LHCN-M2 (cell line): ENCODE measurements at places on chromosomes 4 and X.

DNA sequence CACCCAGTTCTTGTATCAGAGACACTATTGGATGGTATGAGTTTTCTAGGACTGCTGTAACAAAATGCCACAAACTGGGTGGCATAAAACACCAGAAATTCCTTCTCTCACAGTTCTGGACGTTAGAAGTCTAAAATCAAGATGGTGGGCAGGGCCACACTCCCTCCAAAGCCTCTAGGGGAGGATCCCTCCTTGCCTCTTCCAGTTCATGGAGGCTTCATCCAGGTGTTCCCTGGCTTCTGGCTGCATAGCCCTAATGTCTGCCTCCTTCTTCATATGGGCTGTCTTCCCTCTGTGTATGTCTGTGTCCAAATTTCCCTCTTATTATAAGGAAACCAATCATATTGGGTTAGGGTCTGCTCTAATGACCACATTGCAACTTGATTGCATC, 38.4 kb upstream of the RASL11B start:
- no peak for DNase-seq

- DNase-seq, result peak; percentile 75
These were observed 2.1 kb downstream of the UCHL1 start for GRCh38 chr4:41258783-41259182.

DNA sequence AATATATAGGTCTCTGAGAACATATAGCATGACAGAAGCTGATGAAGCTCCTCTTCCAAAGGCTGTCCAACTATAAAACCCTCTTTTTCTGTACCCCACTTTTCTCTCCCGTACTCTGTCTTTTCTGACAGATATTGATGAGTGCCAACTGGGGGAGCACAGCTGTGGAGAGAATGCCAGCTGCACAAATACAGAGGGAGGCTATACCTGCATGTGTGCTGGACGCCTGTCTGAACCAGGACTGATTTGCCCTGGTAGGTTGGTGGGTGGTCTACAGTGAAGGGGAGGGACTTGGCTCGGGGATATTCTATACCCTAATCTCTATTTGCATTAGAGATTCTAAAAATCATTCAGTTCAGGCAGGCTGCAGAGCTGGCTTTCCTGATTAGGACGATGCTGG, 80.4 kb downstream of the EGF start:
- DNase-seq, result peak; percentile 64

GRCh38 chrX:104921584-104922205, 298.8 kb downstream of the TEX13A start:
- no peak for DNase-seq

DNA sequence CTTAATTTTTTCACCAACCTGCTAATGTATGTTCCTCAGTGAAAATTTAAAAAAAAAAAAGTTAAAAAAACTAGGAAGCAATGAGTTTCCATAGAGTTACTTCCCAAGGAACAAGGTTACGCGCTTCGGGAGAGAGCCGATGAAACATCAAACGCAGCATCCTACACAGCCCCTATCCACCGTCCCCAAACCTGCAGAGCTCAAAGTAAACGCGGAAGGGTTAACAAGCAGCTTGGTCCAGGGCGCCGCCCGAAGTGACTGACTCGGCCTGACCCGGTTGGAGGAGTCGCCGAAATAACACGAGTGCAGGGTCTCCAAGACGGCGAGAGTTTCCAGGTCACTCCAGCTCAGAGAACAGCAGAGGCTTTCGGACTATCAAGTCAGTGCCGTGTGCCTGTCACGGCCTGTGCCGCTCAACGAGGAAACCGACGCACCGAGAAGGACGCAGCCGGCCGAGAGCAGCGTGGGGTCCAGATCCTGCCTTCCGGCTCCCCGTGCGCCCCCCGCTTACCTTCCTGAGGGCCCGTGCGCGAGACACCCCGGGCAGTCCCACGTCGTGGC, 512 bp downstream of the NOP14 start:
- DNase-seq, result peak; percentile 61

- no peak for DNase-seq
These were observed 8.8 kb downstream of the FNIP2 start for GRCh38 chr4:158777423-158778155.

DNA sequence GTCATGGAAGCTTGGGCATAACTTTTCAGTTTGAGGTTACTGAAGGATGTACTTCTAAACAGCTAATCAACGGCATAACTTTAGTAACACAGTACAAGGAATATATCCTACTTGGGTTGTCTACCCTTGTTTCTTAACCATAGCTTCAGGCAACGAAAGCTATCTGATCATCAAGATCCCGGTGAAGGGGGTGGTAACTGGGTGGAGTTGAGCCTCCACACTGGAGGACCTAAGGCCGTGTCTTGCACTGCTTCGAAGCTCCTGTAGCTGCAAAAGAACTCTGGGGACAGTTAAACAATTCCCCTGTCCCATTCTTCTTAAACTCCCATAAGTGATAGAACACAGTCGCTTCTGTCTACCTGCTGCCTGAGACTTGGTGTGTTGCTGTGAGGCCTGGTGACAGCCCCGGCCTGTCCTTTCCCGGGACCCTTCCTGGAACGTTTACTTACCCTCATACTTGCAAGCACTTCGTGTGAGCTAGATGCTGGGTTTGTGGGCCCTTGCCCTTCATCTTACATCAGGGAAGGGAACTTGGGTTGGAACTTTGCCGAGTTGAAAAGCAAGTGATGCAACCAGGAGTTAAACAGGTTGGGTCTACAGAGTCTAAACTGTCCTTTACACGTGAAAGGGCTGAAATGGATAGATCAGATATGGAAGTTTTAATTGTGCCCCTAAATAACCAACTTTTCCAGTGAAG, 5.8 kb upstream of the WDR1 start:
- DNase-seq, result no peak

GRCh38 chr4:211033-211511, 86.8 kb downstream of the ZNF718 start:
- no peak for DNase-seq

- DNase-seq, result peak; percentile 99
These were observed 71.7 kb downstream of the DDX60L start for GRCh38 chr4:168408620-168409019.

DNA sequence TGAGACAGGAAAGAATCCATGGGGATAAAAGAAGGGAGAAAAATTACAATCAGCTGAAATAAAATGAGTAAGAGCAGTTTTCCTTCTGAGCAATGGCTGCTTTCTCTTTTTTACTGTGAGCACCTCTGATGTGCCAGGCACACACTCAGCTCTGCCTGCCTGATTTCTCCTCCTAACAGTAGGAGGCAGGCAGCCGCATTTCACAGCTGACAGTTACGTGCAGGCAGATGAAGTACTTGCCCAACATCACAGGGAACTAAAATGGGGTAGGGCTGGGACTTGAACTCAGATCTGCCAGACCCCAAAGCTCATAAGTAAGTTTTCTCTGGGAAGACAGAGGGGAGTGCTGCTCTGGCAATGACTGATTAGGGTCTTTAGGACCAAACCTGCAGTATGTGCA, 54.6 kb downstream of the C4orf50 start:
- DNase-seq, result no peak

DNA sequence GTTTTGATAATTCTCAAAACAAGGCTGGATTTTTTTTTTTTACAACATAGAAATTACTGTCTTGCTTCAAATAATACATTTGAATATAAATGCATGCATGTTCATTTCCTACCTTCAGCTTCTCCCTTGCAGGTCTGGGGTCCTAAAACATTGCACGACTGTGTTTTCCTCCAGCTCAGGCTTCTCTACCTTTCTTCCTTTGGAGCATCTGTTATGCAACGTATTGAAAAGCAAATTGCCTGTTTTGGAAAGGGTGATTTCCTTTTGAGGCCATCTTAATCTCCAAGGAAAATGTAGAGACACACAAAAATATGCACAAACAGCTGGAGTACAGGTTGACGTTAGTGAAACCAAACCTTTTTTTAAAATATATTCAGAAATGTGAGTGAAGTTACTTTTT, 115.6 kb upstream of the TLL1 start:
- DNase-seq, result no peak

- DNase-seq, result no peak
These were observed 11.8 kb upstream of the HPGDS start for GRCh38 chr4:94354474-94354896.

DNA sequence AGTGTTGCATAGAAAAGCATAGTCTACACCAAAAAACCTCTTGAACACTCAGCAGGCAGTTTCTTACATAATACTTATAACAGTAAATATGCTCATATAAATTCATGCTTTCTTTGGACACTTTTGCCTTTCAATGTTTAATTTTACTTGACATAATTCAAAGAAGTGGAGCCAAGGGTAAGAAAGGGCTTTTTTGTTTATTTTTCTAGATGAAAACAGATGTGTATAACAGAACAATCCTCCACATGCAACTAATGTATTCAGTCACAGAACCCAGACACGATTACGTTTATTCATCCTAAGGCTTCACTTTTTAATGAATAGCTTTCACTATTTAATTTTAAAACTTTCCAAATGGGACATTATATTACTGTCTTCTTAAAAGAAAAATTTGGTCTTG, 58.0 kb upstream of the PTPN13 start:
- DNase-seq, result no peak

DNA sequence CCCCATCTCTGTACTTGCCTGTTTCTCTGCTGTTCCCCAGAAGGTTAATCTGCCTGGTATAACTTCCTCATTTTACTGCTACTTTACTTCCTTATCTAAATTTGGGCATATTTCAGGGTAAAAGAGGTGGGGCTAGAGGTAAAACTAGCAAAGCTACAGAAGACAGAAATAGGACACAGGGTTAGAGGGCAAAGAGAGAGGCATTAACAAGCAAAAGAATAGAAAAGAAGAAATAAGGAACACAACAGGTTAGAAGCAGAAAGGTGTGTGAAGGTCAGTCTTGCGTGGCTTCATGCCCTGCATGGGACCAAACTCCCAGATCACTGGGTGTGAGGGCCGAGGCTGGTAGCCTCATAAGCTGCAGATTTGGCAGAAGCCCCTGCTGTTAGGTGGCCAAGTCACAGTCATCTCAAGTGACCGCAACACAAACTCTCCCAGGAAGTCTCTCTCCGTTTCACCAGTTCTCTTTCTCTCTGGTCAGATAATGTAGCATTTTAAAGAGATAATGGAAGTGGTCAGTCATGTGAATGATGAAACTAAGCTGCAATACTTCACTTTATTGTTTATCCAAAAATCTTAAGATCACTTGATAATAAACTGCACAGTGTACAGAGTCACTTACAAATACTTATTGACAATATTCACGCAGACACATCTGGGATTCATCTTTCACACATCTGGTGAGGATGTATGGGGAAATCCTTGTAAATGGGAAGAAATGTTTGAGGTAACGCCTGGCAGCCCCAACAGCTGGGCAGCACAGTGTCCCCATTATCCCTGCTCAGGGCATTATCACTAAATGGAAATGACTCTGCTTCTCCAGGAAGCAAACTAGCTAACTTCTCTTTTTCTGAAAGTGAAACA, 16.4 kb downstream of the TMEM154 start:
- DNase-seq, result no peak

GRCh38 chr4:145230726-145231125, 50.3 kb upstream of the OTUD4 start:
- DNase-seq, result peak; percentile 56

- DNase-seq, result peak; percentile 12
These were observed 110.2 kb downstream of the GNL3L start for GRCh38 chrX:54640103-54640690.

DNA sequence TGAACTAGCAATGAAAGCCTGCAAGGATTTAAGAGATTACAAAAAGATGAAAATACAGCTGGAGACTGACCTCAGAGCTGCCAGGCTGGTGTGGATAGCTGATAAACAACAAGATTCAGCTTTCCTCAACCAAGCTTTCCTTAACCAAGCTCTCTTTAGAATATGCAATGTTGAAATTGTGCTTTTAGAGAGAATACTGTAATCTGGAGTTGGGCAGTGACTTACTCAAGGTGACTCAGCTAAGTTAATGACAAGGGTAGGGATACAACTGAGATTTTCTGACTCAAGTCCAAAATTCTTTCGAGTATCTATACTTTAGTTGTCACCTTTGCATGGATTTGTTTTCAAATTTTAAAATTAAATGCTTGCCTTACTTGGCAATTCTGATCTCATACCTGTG, 98.0 kb downstream of the AMMECR1 start:
- peak; percentile 36 for DNase-seq

- peak; percentile 88 for DNase-seq
These were observed 779 bp upstream of the DDX60L start for GRCh38 chr4:168480931-168481611.

- no peak for DNase-seq
These were observed 19.6 kb upstream of the LCORL start for GRCh38 chr4:18041114-18041513.

- no peak for DNase-seq
These were observed 24.8 kb upstream of the CYBB start for GRCh38 chrX:37755025-37755424.

DNA sequence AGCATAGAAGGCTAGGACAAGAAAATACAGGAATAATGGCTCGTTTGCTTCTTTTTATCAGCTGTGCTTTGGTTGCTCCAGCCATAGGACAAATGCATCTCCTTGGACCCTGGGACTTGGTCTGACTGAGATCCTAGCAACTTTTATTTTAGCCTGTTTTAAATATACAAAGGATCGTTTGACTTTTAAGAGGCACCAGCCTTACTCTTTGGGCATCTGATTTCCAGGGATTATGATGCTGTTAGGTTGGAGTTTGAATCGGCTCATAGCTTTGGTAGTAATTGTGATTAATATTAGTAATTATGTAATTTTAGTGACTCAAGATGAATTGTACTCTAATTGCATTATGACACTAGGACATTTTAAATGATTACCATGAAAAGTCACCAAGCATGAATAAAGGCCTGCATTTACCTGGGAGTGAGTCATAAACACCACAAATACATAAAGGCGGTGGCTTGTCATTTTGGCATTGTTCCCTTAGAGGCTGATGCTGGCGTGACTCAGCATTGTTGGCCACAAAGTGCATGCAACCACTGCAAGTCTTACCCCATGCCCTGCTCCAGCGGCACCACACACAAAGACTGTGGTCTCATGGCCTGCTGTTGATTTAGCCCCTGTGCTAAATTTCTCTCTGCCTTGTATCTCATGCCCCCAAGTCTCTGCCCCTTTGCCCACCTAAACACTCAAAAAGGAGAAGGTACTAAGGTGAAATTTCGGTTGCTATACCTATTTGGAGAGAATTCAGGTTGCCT, 12.4 kb downstream of the GPAT3 start:
- DNase-seq, result peak; percentile 95

DNA sequence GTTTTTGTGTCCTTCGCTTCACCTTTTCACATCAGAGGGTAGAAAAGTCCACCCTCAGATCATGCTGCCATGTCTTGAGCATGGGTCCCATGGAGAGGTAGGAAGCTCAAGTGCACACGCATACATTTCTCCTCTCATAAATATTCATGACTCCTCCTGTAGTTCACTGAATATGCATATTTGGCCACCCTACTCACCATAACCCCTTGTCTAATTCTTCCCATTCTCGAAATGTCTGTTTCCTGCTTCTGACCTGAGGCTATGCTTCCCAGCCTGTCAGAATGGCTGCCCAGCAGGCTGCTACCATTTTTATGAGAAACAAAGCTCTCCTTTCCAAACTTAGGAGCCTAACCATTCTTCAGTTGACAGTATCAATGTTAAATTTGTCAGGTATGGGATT, 86.5 kb downstream of the ADRA2C start:
- DNase-seq, result no peak

- DNase-seq, result peak; percentile 79
These were observed 56.7 kb downstream of the SPINK2 start for GRCh38 chr4:56764775-56765174.

GRCh38 chr4:8392591-8393190, 47.8 kb downstream of the ACOX3 start:
- peak; percentile 42 for DNase-seq

- DNase-seq, result no peak
These were observed 56.5 kb upstream of the C4orf50 start for GRCh38 chr4:6074758-6075157.

- no peak for DNase-seq
These were observed 34.7 kb downstream of the LUZP4 start for GRCh38 chrX:115324194-115324593.

- DNase-seq, result no peak
These were observed 445.7 kb downstream of the SMARCA1 start for GRCh38 chrX:129077424-129078170.
